ENCODE measurements at places on chromosomes 13 and 19.

DNA sequence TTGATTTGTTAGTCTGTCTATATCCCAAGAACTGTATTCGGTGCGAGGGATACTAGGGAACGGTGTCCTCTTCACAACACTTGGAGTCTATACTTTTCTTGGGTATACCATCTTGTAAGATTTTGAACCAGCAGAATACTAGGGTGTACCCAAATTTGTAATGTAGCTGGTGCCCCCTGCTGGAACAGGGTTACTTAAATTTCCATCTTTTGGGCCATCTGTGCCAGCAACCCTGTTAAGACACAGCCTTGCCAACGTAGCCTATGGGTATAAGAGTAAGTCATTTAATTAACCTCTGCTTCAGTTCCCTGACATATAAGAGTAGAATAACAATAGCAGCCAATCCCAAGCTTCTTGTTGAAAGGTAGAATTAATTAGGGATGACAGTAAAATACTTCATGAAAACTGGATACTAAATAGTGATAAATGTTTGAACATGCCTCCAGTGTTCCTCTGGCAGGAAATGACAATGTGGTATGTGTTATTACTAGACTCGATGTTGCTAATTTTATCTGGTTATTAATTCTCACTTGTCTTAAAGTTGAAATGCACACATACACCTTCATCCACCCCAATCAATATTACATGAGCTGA lies 607.6 kb downstream of the FGF9 start:
- DNase-seq = peak; percentile 34

- DNase-seq = no peak
Measured at GRCh38 chr19:36051236-36051635, 2.8 kb downstream of the THAP8 start.

DNA sequence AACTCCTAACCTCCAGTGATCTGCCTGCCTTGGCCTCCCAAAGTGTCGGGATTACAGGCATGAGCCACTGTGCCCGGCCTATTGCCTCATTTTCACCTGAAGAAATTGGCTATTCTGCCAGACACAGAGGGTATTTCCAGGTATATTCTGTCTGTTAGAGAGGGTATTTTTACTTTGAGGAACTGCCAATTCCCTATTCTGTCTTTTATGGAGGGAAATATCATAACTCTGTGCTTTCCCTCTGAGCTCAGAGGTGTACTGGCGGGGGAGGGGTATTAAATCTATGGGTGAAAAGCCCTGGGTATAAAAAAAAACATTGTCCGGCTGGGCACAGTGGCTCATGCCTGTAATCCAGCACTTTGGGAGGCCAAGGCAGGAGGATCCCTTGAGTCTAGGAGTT lies 24.8 kb downstream of the TSKS start:
- DNase-seq = no peak

DNA sequence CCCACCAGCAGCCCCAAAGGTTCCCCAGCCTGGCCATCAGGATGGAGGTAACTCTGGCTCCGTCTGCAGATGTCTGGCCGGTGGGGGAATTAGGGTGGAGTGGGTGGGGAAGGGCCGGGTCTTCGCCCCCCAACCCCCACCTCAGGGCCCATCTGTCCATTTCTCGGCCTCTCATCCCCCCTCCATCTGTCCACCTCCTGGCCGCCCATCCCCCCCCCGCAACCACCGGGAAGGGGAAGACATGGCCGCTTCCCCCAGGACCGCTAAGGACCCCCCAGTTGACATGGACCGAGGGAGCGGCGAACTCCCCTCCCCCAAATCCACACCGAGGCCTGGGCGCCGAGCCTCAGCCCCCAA lies 793 bp downstream of the LRFN1 start:
- no peak for DNase-seq
